HFFc6 (cell line): ENCODE measurements at places on chromosomes 2 and 18.

- DNase-seq, result no peak
Observed at GRCh38 chr2:147607379-147607778, 237.4 kb upstream of the ACVR2A start.

DNA sequence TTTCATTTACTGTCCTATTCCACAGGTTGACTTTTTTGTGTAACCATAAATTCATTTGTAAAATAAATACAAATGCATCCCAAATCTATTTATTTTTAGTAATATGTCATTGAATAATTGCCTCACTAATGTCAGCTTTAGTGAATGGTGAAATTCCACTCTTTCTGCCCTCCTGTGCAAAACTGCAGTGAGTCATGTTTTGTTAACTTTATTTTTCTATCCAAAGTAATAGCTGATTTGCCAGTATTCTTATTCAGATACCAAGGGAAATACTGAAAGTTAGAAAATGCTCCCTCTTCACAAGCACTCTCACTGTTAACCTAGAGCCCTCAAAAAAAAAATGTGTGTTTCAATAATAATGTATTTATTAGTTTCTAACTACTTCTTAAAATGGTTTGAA lies 322.8 kb downstream of the RIT2 start:
- DNase-seq, result no peak

DNA sequence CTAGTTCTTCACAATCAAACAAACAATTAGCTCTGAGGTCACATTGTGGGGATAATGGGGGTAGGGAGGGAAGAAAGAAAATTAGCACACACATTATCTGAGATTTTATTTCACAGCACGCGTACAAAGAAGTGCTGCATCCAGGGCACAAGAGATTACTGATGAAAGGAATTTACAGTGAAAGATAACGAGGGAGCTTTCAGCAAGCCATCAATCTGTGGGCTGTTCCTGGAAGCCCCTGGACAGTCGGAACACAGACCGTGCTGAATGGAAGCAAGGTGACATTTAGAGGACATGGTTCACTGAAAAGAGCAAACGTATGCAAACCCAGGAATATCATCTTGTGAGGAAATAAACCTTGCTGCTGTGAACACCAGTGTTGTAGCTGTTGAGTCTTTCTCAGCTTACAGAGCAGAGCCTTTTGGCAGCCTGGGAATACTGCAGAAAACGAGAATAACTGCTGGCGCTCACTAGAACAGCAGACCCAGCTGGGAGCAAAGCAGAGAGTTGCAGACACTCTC lies 63.2 kb downstream of the SCG2 start:
- DNase-seq, result no peak

GRCh38 chr2:231660860-231661259 lies 47.5 kb upstream of the PTMA start:
- DNase-seq, result no peak
